ENCODE measurements at places on chromosomes 11 and 22.

DNA sequence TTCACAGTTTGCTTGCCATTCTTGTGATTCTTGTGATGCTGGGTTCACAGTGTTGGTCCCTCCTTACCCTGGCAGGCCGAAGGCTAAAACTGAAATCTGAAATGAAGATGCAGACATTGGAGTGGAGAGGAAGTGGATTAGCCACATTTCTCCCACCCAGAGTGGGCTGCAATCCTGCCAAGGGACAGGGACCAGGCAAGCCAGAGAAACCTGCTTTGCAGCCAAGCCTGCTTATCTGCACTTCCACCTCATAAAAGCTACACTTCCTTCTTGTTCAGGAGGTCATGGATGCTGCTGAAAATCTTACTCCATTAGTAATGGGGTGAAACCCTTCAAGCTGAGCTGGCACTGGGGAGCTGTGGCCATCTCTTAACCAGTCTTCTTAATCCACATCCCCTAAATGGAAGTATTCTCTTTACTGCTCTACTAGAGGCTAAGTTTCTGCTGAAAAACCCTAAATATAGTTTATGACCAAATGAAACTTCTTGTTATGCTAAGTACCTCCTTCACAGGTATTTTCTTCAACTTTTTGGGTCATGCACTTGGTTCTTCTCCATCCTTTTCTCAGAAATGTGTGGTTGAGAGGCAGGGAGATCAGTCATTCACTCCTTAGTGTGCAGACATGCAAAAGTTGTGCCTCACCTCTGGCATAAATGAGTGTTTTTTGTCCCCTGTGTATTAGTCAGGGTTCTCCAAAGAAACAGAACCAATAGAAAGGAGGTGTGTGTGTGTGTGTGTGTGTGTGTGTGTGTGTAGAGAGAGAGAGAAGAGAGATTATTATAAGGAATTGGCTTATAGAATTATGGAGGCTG is 133.9 kb upstream of the BMAL1 start:
- no peak for DNase-seq

- DNase-seq, result no peak
These were observed 11.1 kb upstream of the SOX10 start for GRCh38 chr22:37995460-37995859.

GRCh38 chr11:99676292-99676691 is 655.5 kb downstream of the CNTN5 start:
- no peak for DNase-seq

DNA sequence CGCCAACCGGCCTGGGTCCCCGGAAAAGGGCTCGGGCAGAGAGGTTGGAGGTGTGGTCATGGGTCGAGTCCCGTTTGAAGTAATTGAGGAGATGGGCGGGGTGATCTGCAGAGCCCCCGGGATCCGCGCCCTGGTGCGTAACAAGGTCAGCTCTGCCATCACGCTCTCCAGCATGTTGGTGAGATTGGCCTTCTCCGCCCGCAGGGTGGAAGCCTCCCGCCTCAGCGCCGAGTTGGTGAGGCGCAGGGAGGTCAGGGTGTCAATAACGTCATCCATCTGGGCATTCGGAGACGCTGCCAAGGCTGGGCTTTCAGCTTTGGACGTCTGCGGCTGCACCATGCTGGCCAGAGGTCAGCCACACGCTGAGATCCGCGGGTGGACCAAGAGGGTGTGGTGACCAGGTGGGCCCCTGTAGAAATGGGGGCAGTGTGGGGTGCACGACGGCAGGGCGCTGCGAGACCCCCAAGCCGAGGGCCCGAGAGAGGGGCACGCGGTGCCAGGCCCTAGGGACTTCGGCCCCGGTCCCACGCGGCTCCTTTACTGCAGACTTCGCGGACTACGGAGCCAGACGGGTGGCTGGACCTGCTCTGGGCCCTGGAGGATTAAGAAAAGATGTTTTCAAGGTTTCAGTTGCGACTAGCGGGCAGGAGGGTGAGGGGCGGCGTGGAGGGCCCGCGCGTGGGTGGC is 672 bp downstream of the RTL6 start:
- no peak for DNase-seq

- no peak for DNase-seq
These were observed 14.7 kb upstream of the MAPK8IP1 start for GRCh38 chr11:45870706-45871105.

DNA sequence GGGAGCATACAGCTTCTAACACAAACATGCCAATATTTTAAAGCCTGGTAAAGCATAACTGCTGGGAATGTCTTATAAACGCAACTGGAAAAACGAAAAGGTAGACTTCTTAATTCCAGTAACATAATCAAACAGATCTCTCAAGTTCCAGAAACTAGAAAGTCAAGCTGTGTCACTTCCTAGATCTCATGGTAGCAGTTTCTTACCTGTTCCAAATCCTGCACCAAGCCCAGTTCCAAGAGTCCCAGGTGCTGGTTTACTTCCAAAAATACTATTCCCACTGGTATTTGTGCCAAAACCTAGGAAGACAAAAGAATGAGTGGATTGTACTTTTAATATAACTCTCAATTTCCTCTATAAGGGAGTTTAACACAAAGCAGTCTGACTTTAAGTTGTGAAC is 44.2 kb downstream of the NUP98 start:
- DNase-seq, result no peak

- no peak for DNase-seq
These were observed 68.7 kb upstream of the BMAL1 start for GRCh38 chr11:13208921-13209320.

DNA sequence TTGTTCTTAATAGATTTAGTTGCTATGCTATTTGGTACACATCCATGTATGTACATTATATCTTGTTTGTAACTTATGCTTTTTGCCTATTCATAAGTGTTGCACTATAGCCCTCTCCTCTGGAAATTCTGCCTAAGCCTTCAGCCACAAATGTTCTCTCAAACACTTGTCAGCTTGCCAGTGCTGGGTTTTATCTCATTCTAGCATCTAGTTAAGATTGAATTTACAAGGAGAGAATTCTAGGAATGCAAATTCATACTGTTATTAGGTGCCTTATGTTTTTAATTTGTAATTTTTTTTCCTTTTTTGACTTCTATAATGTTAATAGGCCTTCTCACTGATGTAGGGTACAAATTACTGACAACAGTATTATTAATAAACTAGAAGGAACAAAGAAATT is 14.6 kb upstream of the CTSC start:
- no peak for DNase-seq

- DNase-seq, result no peak
These were observed 155.2 kb downstream of the MAML2 start for GRCh38 chr11:96187822-96188221.

- no peak for DNase-seq
These were observed 86.1 kb downstream of the TRIM44 start for GRCh38 chr11:35748644-35749043.

GRCh38 chr11:97092823-97093222 is 703.0 kb downstream of the JRKL start:
- DNase-seq, result no peak

- no peak for DNase-seq
These were observed 6.8 kb downstream of the CCDC86 start for GRCh38 chr11:60848714-60849151.

DNA sequence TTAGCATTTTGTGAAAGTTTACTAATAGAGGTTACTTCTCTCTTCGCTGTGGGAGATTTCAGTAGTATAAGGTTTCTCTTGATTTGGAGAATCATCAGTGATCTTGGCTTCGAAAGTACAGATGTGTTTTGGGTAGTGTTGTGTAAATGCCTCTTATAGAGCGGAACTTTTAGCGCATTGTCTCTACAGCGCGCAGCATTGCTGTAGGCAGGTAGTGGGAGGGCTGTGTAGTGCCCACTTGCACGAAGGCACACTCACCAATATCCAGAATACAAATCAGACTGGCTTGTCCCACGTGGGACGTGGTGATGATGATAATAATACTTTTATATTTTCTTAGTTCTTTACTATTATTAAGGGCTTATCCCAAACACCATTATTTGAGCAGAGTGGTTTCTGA is 51.4 kb downstream of the FAM83F start:
- DNase-seq, result no peak

GRCh38 chr11:111606986-111607385 is 4.7 kb downstream of the SIK2 start:
- DNase-seq, result no peak

DNA sequence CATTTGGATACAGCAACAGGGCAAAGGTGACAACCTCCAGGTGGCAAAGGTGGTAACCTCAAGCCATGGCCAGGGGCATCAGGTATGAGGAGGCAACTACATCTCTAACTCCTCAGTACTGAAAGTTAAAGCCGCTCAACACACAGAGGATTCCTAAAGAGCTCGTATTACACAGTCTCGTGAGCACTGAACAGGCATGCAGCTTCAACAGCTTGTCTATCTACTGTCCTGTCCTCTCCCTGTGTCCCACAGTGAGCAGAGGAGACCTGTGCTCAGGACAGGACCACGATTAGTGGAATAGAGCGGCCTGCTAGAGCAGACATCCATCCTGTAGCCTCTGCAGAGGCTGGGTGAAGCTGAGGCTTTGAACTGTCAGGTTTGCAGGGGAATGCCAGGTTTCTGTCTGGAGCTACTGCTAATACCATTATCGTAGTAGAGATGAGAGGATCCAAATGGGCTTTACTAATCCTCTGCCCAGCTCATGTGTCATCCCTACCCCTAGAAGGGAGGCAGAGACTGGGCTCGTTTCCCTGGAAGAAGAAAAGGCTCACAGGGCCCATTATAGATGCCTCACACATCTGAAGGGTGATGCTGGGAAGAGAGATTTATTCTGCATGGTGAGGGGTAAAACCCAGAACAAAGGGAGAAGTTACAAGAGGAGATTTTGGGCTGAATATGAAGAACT is 415.2 kb downstream of the LARGE1 start:
- DNase-seq, result no peak

DNA sequence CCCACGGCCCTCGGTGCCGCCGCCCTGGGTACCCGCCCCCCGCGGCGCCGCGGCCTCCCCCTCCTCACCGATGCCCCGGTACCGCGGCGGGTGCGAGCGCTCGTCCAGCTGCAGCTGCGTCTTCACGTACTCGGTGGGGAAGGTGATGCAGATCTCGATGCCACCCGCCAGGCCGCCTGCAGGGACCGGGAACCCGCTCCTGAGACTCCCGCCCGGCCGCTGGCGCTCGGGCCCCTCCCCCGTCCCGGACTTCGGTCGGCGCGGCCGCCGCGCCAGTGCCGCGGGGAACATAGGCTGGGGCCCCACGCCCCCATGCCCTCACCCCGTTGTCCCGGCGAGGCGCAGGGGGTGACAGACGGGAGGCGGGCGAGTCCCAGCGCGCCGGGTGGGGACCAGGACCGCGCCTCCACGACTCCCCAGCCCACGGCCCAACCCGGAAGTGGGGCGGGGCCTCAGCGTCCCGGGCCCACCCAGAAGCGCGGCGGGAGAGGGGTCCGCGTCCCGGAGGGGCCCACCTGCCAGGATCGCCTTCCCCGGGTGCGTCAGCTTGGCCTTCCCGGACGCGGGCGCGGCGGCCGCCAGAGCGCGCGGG is 375 bp downstream of the SLC25A1 start:
- no peak for DNase-seq

- DNase-seq, result no peak
These were observed 10.6 kb downstream of the TMEM184B start for GRCh38 chr22:38262051-38262795.

GRCh38 chr22:31561238-31561887 is 65.0 kb downstream of the SFI1 start:
- peak; percentile 88 for DNase-seq

- no peak for DNase-seq
These were observed 86.1 kb upstream of the HORMAD2 start for GRCh38 chr22:29994027-29994715.

DNA sequence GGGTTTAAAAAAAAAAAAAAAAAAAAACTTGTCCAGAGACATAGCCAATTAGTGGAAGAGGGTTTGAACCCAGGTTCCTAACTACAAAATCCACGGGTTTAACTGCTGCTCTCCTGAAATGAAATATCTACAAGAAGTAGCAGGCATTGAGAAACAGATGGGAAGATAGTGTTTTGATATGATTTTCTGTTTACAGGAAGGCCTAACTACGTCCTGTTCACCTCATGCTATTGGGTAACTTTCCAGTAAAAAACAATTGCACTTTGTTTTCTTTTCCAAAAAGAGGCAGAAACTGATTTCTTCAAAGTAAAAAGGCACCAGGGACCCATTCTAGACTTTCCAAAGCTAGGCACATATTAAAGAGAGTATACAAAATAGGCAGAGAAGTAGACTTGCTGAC is 5.9 kb upstream of the C11orf91 start:
- DNase-seq, result no peak

GRCh38 chr22:47775686-47776085 is 1013.2 kb downstream of the TBC1D22A start:
- no peak for DNase-seq

GRCh38 chr11:19242179-19242932 is 1.6 kb upstream of the E2F8 start:
- no peak for DNase-seq

DNA sequence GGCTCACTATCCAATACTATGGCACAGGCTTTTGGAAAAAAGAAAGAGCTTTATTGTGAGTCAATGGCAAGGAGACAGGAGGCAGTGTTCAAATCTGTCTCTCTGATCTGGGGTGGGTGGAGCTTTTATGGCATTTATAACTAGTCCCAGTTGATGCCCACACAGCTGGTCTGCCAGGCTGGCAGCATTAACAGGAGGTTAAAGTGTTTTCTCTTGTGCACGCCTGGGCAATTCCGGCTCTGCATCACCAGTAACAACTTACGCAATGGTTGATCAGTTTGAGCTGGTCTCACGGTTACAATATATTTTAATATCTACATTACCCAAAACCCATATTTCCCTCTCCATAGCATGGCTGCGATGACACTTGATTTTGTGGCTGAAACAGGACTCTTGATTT is 15.1 kb upstream of the SMIM38 start:
- no peak for DNase-seq

DNA sequence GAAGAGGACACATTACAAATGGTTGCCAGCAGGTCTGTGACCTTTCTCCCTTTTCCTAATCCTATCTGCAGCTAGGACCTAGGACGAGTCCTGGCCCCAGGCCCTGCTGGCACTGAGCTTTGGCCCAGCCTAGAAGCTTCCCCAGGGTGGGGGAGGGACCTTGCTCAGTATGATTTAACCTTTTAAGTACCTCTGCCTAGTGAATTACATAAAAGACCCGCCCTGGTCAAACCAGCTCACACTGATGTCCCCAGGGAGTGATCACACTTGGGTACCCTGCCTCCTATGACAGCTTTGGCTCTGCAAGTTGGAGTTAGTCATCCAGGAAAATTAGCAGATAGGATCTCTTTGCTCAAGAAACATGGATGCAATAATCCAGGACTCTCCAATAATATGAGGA is 21.9 kb downstream of the ASCC2 start:
- no peak for DNase-seq

GRCh38 chr11:14342906-14343305 is 16.1 kb downstream of the RRAS2 start:
- no peak for DNase-seq
